ENCODE measurements at places on chromosomes 13 and 19.
A peak's percentile ranks its signal among the peaks of the same experiment; 100 is the strongest.

DNA sequence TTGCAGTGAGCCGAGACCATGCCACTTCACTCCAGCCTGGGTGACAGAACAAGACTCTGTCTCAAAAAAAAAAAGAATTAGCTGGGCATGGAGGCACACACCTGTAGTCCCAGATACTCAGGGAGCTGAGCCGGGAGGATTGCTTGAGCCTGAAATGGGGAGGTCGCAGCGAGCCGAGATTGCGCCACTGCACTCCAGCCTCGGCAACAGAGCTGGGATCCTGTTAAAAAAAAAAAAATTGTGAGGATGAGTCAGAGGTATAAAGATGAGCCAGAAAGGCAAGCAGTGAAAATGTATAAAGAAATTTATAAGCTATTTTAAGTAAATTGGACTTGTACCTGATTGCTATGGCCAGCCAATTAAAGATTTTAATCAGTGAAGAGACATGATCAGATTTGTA is 21.1 kb downstream of the KBTBD6 start:
- DNase-seq: no peak

DNA sequence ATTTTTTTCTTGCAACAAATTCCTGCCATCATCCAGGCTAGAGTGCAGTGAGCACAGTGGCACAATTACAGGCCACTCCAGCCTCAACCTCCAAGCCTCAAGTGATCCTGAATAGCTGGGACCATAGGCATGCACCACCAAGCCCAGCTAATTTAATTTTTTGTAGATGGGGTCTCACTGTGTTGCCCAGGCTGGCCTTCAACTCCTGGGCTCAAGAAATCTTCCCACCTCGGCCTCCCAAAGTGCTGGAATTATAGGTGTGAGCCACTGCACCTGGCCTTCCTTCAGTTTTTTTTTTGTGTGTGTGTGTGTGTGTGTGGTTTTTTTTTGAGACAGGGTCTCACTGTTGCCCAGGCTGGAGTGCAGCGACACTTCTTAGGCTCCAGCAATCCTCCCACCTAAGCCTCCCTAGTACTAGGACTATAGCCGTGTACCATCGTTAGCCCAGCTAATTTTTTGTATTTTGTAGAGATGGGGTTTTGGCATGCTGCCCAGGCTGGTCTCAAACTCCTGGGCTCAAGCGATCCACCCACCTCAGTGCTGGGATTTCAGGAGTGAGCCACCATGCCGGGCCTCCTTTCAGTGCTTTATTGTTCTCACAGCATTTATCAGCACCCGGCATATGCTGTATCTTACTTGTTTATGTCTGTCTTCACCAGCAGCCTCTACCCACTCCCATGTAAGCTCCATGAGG is 5.9 kb upstream of the SRRM5 start:
- DNase-seq: peak; percentile 53

GRCh38 chr13:98371516-98372023 is 194.5 kb upstream of the RNF113B start:
- no peak for DNase-seq

DNA sequence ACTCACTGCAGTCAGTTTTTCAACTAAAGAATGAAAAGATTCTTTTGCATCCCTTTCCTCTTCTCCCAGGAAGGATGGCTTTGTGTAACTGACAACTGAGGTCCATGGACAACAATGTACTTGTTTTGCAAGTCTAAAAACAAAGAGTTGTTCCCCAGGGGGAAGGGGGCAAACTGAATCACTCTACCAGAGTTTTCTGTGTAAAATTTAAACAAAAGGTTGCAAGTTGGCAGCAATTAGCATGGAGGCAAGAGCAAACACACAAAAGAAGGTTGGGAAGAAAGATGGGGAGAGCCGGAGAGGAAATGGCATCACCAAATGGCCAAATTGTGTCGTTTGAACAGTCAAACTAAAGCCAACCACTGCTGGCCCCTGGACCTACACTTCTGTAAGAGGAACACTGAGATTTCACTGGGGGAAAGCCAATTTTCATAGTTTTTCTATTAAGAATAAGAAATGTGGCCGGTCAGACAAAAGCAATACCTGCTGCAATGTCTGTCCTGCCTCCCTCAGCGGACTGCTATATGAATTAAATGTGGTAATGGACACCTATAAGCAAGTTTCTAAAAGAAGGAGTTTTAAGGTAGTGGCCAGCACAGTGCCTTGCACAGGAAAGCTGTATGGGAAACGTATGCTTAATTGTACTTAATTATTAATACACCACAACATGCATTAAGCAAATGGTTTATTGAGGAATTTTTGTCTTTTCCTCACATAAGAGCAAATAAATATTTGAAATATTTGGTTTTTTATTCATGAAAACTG is 16.1 kb upstream of the SACS start:
- DNase-seq: peak; percentile 24

GRCh38 chr13:35722458-35723052 is 246.1 kb upstream of the MAB21L1 start:
- DNase-seq: no peak

GRCh38 chr19:18160493-18160970 is 7.6 kb downstream of the PIK3R2 start:
- DNase-seq: no peak

- DNase-seq: no peak
Observed at GRCh38 chr13:113929628-113930615, 44.0 kb downstream of the C13orf46 start.

DNA sequence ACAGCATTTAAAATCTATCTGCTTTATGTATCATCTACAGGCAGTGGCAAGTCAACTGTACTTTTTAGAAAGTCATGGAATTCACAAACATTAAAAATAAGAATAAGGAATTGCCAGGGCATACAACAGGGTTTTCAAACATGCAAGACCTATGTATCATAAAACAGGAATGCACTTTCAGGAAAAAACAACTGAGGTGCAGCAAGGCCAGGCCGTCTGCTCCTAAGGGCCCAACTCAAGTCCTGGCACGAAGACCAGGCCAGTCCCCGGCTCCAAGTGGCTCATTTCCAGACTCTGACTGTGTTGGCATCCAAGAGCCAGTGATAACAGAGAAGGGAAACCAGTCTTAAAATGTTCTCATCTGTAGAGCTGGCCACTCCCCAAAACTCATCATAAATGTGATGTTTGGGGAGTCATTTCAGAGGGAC is 7.1 kb downstream of the RFX2 start:
- no peak for DNase-seq

DNA sequence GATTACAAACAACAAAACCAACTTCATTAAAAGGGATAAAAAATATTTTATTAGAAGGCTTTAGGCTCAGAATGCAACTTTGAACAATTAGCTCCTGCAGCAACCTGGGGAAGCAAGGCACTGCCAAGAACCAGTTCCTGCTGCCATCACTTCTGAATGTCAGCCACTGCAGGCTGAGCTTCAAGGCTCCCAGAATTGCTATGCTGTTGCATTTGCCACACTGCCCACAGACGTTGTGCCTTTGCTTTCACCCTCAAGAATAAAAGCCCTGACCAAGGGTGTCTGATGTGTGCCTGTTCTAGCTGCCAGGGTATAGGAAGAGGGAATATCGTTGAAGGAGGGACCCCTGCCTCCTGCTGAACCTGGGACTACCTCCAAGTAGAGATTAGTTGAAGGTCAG is 238.4 kb downstream of the ITGBL1 start:
- DNase-seq: no peak

DNA sequence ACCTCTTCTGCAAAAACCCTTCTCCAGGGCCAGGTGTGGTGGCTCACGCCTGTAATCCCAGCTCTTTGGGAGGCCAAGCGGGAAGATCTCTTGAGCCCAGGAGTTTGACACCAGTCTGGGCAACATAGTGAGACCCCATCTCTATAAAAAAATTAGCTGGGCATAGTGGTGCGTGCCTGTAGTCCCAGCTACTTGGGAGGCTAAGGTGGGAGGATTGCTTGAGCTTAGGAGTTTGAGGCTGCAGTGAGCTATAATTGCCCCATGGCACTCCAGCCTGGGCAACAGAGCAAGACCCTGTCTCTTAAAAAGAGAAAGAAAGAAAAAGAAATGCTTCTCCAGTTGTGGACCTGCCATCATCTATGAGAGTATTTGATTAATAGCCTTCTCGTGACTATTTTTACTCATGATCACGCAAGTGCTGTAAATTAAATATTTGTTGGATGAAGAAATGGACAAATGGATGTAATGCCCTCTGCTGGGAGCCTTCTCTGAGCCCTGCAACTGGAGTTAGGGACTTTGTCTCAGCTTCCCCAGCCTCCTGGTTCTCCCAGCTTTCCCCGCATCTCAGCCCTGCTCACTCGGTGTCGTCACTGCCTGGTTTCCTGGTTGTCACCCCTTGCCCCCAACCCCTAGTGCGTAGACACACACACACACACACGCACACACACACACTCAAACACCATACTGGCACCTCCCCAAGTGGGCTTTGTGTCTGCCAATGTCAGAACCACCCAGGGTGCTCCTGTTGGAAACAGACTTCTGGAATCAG is 12.2 kb downstream of the WIZ start:
- no peak for DNase-seq

DNA sequence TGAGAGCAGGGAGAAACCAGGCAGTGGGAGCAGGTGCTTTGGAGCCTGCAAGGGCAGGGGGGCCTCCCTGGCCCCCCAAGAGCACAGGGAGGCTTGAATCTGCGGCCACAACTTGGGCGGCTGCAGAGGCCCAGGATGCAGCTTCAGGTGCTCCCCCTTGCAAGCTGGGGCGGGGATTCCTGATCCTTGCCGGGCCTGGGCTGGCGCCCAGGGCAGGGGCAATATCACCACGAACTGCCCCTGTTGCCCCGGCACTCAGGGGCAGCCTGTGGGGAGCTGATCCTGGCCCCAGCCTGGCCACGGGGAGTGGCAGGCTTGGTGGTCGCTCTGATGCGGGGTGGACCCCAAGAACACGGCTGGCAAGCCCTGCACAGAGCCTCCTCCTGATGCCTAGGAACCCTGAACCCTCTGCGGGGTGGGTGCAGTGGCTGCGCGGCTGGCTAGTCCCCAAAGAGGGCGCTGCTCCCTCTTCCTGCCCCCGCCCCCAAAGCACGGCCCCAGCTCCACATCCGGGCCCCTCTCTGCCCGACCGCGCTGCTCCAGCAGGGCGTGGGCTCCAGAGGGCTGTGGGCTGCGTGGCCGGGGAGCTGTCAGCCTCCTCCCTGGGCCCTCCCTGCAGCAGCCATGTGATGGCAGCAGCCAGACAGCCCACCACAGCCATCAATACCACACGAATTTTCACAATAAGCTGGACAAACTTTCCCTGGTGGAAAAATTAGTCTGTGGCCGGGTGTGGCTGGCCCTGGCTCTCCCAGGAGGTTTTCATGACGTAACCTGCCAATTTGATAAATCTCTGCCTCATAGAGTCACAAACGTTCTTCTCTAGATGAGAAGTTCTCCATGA is 21.0 kb downstream of the TNFSF9 start:
- DNase-seq: peak; percentile 39

DNA sequence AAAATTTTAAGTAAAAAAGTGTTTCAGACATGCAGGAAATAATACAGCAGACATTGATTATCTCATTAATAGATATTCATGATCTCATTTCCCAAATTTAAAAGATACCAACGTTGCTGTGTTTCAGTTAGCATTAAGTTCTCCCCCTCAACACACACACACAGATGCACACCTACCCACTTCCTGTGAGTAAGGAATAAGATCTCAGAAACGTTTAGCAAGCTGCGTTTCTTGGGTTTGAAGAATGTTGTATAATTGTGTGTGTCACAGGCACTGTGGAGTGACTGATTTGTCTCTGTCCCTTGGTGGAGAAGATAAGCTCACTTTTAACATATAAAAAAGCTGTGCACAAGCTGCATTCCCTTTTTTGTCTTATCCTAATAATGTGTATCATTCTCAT is 196.8 kb downstream of the PDS5B start:
- no peak for DNase-seq

GRCh38 chr13:38401276-38401675 is 51.6 kb downstream of the UFM1 start:
- no peak for DNase-seq

DNA sequence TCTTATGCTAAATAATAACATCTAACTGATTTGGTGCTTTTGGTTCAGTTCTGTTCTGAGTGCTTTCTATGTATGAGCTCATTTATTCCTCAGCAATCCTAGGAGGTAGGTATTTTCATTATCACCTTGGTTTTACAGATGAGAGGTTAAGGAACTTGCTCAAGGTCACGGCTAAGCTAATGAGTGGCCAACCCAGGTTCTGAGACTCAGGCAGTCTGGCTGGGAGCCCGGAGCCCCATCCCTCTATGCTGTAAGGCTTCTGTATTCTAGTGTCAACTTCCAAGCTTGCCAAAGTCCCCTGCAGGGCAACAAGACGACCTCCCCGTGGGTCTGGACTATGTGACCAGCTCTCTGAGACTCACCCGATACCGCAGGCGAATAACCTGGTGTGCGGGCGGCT is 60.5 kb downstream of the PARP4 start:
- no peak for DNase-seq

- DNase-seq: peak; percentile 68
Observed at GRCh38 chr13:45768656-45769479, 66.7 kb downstream of the CBY2 start.

DNA sequence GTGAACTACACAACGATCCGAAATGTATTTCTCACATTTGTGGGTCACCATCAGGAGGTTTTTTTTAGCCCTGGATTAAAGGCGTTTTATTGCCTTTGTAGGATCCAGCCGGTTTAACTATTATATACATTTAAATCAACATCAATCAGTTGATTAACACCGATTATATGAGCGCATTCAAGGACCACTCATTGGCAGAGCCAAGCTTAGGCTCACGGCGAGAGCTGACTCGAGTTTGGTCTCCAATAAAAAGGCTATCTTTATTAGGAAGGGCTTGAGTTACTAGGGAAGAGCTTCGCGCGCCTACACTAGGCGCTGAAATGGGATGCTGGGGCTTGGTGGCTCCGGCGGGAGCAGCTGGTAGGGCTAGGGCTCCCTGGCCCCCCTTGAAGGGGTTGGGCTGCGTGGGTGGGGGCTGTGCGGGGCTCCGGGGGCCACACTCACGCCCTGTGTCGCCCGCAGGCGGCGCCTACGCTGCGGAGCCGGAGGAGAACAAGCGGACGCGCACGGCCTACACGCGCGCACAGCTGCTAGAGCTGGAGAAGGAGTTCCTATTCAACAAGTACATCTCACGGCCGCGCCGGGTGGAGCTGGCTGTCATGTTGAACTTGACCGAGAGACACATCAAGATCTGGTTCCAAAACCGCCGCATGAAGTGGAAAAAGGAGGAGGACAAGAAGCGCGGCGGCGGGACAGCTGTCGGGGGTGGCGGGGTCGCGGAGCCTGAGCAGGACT is 4.2 kb downstream of the PDX1 start:
- no peak for DNase-seq

DNA sequence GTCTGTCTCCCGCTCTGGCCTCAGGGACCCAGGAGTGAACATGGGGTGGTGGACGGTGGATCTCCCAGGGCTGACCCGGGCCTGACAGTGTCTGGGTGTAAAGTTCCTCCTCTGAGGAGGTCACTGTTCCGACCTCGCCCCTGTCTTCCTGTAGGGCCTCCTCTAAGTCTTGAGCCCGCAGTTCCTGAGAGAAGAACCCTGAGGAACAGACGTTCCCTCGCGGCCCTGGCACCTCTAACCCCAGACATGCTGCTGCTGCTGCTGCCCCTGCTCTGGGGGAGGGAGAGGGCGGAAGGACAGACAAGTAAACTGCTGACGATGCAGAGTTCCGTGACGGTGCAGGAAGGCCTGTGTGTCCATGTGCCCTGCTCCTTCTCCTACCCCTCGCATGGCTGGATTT is at the start of gene SIGLEC9:
SIGLEC9 (plus strand) TSS at position 178 of the 400 bp plus-strand sequence; CDS start at position 247, 69 bp downstream.
- DNase-seq: no peak
